ENCODE measurements at places on chromosomes 6 and 20. TPM values are rescaled to one million over a fixed set of nuclear protein-coding genes. Genes with fewer than 3 reads are reported as not detected.

DNA sequence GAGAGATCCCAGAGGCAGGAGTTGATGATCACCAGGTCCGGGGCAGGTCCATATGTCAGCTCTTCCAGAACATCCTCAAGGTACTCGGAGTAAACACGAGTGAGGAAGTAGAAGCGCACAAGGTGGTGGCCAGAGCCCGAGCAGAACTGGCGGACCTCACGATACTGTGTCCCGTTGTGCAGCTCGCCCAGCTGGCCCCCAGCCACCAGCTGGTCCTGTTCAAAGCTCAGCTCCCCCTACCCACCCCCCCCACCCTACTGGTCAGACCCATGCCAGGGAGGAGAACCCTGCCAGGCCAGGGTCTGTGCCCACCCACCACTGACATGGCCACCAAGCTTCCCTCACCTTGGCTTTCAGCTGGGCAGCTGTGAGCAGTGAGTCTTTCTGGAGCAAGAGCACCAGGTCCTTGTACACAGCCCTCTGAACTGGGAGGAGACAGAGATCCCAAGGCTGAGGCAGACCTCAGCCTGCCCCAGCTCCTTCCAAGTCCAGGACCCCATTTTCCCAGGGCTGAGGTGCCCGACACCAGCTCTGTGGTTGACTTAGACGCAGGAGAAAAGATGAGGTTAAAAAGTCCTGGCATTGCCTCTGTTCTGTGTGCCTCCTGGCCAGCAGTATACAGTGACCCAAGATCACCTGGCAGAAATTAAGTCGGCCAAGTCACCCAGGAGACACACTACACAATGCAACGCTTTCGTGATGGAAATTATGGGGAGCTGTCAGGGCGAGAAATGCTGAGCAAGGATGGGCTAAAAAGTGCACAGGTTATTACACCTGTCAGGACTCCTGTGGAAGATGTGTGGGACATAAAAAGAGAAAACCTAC lies 1.4 kb downstream of the PCED1A start:
- no peak for DNase-seq

- peak; percentile 44 for DNase-seq
Observed at GRCh38 chr20:35329435-35330139, 37.4 kb upstream of the FAM83C start.

- no peak for DNase-seq
Observed at GRCh38 chr6:106056746-106057390, 29.3 kb upstream of the PRDM1 start.

GRCh38 chr6:38776515-38776914 lies 61.4 kb downstream of the DNAH8 start:
- DNase-seq = no peak

DNA sequence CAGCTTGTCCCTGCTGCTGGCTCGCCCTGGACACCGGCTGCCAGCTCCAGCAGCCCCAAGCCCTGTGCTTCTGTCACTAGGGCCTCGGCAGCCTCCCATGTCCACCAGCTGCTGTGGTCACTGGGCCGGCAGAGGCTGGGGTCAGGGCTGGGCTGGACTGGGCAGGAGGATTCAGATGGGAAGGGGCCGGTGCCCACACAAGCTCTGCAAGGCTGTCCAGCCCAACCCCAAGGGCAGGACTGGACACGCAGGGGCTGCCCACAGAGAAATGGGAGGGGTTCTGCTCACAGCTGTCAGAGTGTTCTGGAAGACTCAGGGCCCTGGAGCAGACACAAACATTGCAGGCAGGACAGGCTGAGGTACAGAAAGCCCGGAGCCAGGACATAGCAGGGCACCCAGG lies 65.6 kb downstream of the ADNP start:
- no peak for DNase-seq

DNA sequence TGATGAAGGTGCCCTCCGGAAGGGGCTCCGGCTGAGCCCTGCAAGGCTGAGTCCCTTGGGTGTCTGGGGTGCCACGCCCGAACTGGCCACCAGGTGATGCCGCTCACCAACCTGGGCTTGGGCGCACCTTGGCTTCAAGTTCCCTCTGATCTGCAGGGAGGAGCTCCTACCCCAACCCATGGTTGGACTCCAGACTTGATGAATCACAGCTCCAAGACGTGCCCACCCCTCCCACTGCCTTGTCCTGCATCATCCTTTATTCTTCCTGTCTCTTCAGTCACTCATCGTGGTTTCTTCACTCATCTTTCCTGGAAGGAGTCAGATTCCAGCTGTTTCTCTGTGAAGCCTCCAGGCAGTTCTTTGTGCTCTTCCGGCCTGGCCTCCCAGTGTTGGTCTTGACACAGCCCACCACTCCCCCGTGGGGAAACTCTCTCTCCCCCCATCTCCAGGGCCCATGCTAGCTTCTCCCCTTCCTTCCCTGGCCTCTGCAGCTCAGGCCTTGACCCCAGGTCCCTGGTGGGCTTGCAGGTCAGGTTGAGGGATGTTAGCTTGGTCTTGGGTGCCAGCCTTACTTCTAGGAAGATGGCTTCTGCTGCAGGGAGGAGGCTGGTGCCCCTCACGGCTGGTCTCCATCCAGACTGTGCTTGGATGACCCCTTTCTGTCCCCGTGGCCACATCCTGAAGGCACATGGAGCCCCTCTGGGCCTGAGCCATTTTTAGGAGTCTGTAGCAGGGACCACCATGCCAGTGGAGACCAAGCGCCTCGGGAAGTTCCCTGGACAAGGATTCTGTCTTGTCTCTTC lies 2.6 kb upstream of the ZBP1 start:
- no peak for DNase-seq

- DNase-seq = peak; percentile 80
Observed at GRCh38 chr20:19688031-19688806, 69.8 kb upstream of the RIN2 start.

- no peak for DNase-seq
Observed at GRCh38 chr6:26197933-26198721, 110.9 kb downstream of the HFE start.

- DNase-seq = no peak
Observed at GRCh38 chr6:24743265-24743943, 24.4 kb upstream of the C6orf62 start.

GRCh38 chr6:163877877-163878639 lies 463.5 kb downstream of the QKI start:
- no peak for DNase-seq

- no peak for DNase-seq
Observed at GRCh38 chr6:140174524-140174923, 800.1 kb upstream of the CITED2 start.

DNA sequence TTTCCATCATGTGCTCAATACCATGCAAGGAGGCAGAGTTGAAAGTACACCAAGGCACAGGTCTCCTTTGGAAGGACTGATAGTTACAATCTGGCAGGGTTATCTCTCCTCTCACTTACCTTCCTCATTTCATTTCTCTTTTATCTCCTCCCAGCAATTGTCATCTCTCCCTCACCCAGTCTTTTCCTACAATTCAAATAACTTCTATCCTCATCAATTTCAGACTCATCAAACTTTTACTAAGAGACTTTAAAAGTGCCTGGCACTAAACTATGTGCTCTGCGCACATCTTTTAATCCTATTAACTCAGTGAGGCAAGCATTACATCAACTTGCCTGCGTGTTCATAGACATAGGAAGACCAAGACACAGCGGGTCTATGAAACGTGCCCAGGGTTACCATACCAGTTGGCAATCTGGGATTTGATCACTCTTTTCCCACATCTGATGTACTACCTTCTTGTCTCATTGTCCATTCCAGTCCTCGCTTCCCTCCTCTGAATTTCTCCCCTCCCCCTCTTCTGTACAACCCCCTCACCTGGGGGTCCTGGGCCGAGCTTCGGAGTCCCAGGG lies 1.2 kb downstream of the VARS1 start:
- no peak for DNase-seq

GRCh38 chr6:117545161-117545595 lies 57.1 kb downstream of the GOPC start:
- no peak for DNase-seq

- DNase-seq = no peak
Observed at GRCh38 chr6:115544765-115545671, 515.7 kb downstream of the FRK start.

DNA sequence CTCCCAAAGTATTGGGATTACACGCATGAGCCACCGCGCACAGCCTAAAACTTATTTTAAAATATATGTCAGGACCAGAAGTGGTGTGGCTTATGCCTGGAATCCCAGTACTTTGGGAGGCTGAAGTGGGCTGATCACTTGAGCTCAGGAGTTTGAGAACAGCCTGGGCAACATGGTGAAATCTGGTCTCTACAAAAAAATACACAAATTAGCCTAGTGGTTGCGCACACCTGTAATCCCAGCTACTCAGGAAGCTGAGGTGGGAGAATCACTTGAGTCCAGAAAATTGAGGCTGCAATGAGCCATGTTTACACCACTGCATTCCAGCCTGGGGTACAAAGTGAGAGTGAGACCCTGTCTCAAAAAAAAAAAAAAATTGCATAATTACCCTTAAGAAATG lies 13.7 kb downstream of the PXT1 start:
- no peak for DNase-seq

DNA sequence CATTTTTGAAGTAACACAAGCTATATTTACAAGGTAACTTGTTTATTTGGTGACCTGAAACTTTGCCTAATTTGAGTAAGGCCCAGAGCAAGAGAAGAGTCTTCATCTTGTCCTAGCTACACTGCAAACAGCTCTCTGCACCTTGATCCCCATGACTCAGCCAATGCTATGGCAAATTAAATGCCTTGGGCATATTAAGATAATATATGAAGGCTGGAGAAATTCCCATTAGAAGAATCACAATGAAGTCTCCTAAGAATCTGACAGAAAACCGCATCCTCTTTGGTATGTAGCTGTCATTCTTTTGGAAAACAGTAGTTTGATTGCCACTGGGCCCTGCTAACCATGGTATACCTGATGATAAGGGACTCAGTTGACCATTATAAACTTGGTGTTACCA lies 204.5 kb downstream of the UBE3D start:
- no peak for DNase-seq

- no peak for DNase-seq
Observed at GRCh38 chr6:89045576-89045975, 35.0 kb upstream of the PNRC1 start.

DNA sequence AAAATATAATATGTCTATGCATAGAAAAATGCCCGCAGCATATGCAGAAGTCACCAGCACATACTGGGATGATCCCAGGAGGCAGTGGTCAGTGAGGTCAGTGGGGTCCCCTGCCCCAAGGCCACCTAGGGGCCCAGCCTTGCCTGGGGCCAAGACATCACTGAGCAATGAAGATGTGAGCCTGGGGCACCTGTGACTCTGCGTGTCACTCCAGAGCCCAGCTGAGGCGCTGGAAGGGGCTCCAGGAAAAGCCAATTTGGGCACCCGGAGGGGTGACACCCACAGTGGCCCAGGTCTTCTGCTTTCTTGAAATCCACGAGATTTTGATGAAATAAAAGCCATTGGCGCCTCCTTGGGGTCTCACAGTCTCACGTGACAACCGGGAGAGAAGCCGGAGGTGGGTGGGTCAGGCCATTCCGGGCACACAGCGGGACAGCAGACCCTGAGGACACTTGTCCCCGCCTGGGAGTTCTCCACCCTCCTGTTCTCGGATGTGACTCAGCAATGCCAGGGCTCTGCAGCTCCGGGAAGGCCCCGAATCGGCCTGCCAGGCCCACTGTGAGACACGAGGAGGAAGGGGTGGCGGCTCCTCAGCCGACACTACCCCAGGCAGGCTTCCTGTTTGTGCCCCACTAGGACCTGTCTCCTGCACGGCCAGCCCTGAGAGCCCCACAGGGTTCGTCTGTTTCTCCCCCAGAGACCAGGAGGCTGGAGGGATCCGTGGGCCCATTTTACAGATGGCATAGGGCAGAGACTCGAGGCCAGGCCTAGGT lies 24.4 kb upstream of the SLCO4A1 start:
- DNase-seq = peak; percentile 61

DNA sequence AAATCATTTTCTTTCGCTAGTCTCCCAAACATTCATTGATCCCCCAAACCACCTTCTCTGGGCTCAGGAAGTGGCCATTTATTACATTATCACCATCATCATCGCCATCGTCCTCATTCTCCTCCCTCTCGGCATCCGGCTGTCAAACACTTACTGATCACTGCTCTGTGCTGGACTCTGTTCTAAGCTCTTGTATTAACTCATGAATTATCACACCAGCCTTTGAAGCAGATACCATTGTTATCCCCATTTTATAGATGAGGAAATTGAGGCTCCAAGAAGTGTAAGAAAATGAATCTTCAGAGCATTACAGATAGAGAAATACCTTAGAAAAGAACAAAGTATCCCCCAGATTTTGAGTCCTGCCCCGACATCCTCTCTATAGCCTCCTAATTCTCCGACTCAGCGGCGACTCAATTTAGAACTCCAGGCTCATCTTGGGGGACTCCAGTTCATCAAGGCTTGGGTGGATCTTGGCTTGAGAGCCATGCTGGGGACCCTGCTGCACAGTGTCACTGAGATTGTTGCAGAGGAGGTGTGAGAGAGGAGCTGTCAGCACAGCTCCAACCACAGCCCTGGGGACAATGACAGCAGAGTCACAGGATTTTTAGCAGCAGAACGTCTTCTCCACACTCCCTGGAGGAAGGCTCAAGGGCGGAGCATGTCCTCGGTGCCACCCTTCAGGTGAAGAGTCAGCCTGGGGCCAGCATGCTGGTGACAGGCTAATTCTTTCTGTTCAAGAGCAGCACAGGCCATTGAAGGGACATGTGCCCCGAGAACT lies 6.6 kb upstream of the EEF1E1 start:
- DNase-seq = no peak

GRCh38 chr6:23559587-23560343 lies 566.2 kb upstream of the NRSN1 start:
- no peak for DNase-seq

DNA sequence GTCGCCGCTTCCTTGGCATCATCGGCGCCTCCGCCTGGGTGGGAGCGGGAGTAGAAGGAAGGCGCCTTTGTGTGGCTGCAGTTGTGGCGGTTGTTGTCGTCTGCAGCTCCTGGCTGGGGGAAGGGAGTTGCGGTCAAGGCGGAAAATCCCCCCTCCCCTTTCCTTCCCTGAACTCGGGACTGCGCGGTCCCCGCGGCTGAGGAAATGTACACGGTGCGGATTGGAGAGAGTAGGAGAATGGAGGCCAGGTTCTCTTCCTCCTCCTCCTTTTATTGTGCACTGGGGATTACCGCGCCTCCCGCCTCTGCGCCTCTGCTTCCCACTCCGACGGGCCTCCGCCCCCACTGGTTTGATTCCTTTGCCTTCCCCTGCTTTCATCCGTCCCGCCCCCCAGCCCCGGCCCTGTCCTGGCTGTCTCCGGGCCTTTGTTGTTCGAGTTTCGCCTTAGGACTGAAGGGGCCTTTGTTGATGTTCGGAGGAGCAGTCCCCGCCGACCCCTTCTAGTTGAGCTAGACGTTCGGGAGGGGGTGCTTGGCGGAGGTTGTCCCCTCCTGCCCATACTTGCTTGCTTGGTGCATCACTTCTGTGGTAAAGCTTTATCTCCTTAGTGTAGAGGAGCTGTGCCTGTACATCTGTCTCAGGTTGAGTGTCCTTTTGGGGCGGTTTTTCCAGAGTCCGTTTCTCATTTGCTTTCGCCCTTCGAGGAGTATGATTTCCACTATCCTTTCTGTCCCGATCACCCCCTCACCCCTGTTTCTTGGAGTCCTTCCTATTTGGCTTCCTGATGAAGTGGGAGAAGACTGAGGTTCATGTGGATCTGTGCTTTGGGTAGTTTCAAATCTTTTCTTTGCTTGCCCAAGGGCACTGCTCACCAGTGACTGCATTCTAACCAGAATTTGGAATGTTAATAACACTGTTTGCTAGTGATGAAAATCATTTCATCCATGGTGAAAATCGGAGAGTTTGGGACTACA lies 764 bp downstream of the ZNF292 start:
- peak; percentile 32 for DNase-seq

- no peak for DNase-seq
Observed at GRCh38 chr6:85360794-85361642, 88.9 kb upstream of the NT5E start.

Gene TCP11
- not detected for total RNA-seq

Gene SPATS1
- total RNA-seq = not detected

Gene CLPSL1
- not detected for total RNA-seq

Gene C20orf202
- total RNA-seq = not detected

Gene ZBTB46
- total RNA-seq = 7.1 TPM

Gene PTPRT
- not detected for total RNA-seq

Gene BPIFA1
- not detected for total RNA-seq
